ENCODE measurements at places on chromosomes 1 and 21.

GRCh38 chr1:109628540-109629321 lies 9.1 kb downstream of the AMPD2 start:
- DNase-seq = no peak

DNA sequence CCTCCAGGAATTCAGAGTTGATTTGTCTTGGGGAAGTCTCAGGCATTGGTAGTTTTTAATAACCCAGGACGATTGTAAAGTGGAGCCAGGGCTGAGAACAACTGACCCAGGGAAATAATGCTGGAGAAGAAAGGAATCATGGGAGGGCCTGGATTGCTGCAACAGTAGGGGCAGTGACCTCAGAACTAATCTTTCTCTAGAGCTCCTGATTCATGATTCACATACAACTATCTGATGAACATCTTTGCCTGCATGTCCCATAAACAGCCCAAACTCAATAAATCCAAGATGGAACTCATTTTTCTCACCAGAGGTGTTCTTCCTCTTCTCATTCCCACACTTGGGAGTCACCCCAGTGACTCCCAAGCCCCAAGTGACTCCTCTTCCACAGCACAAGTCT lies 8.1 kb upstream of the G0S2 start:
- no peak for DNase-seq

DNA sequence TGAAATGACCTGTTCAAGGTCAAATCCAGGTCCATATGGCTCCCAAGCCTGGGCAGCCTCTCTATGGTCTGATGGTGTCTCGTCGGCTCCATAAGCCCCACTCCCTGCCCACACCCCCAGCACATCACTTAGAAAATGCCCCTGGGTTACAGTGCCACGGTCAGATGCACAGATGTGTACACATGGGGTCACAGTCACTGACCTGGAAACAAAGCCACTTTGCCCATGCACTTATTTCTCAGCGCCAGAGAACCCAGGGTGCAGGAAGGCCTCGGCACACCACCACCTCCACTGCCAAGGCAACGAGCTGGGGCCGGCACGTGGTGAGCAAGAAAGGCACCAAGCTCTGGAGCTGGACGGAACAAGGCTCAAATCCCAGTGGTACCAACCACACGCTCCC lies 24.7 kb downstream of the IFFO2 start:
- DNase-seq = no peak

GRCh38 chr1:20400341-20401177 lies 85.5 kb downstream of the CAMK2N1 start:
- DNase-seq = no peak

GRCh38 chr1:41975121-41975520 lies 56.4 kb upstream of the HIVEP3 start:
- DNase-seq = no peak

GRCh38 chr1:203666609-203667008 lies 40.0 kb downstream of the ATP2B4 start:
- DNase-seq = no peak

- no peak for DNase-seq
Measured at GRCh38 chr1:33241866-33242265, 14.4 kb upstream of the ZNF362 start.

DNA sequence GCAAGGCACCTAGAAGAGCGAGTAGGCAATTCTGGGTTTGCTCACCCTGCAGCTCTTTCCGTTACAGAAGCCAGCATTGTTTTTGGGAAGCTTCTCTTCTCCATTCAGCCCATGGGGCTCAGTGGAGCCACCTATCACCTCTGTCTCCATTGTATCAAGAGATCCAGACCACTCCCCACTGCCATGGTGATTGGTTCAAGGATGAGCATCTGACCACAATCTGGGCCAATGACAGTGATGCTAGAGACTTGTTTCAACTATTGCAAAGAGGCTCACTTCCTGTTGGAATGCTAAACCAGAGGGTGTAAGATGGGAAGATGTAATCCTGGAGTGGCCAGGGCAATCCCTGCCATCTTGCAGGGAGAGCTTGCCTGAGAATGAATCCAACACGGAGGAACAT lies 6.6 kb downstream of the SPATA21 start:
- DNase-seq = no peak

- DNase-seq = no peak
Measured at GRCh38 chr1:72915581-72915980, 633.2 kb upstream of the NEGR1 start.

DNA sequence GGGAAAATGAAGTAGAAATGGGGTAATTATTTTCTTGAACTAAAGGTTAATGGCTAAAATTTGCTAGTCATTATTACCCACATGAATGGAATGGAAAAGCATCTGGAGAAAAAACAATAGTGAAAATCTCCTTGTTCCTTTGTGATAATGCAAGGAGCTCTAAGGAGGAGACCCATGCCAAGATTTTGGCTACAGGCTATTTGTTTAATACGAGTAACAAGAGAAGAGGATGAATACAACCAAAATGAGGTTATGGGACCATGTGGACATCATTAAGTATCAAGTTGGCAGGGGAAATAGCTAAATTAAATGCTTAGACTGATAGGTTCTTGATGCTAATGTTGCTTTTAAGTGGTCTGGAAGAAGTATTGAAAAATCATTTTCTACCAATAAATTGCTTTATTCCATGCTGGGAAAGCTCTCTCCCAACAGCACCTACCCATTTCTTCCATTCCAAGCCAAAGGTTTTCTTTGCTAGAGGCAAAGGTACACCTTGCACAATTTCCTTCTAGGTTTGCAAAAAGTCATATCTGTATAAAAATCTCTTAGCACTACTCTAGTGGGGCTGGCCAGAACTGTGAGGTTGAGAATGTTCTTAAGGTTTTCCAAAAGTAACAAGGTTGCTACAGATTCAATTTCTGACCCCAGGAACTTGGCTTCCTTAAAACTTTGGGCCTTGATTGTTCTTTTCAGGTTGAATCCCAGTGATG lies 100.2 kb downstream of the SMYD2 start:
- DNase-seq = no peak

GRCh38 chr1:228391411-228392020 lies 15.1 kb downstream of the TRIM11 start:
- DNase-seq = no peak

- DNase-seq = no peak
Measured at GRCh38 chr1:86758570-86758969, 54.2 kb downstream of the SH3GLB1 start.

DNA sequence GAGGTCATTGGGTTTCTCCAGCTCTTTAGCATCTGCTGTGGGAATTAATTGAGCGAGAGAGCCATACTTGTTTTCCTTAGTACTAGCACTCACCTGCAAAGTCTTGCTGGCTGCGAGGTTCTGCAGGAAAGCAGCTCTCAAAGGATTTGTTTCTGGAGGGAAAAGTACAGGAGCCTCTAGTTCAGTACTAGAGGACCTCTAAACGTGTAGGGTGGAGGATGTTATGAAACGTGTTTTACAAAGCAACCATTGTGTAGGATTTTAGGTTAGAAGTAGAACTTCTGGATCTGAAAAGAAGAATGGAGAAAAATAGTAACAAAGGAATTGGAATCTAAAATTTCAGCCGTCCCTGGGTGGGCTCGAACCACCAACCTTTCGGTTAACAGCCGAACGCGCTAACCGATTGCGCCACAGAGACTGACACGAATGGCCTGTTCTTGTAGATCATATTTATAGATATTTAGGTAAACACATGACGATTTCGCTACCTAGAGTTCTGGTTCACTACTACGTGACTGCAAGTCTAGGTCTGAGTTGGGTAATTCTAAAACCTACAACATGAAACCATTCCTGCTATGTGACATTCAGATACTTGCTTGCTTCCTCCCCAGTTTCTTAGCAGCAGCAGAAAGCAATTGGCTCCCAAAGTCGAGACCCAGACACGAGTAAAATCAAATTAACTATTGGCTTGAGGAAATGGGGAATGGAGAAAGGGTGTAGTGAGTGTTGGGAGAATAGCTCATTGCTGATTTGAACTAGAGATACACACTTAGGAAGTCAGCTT lies 60.2 kb upstream of the CFAP126 start:
- DNase-seq = no peak

- DNase-seq = no peak
Measured at GRCh38 chr1:117058810-117059209, 1.3 kb upstream of the TTF2 start.

DNA sequence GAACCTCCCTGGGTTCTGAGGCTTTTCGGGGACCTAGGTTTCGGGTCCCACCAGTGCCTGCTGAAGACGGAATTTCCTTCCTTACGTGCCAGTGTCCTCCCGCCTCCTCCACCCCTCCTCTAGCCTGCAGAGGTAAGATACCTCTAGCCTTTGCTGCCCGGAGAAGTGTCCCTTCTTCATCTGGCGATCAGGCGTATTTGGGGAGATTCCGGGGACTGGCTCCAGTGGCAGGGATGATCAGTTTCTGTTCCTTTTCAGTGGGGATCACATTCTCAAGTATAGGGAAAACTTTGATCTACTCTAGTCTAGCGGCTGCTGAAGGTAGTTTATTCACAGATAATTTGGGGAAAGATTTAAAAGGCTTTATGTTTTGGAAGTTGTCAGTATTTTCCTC lies 674 bp downstream of the CEP350 start:
- no peak for DNase-seq

DNA sequence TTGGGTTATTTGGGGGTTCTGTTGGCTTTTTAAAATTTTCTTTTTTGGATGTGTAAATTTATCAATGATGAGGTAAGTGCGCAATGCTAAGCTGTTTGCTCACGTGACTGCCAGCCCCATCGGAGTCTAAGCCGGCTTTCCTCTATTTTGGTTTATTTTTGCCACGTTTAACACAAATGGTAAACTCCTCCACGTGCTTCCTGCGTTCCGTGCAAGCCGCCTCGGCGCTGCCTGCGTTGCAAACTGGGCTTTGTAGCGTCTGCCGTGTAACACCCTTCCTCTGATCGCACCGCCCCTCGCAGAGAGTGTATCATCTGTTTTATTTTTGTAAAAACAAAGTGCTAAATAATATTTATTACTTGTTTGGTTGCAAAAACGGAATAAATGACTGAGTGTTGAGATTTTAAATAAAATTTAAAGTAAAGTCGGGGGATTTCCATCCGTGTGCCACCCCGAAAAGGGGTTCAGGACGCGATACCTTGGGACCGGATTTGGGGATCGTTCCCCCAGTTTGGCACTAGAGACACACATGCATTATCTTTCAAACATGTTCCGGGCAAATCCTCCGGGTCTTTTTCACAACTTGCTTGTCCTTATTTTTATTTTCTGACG lies 3.1 kb downstream of the OLIG2 start:
- DNase-seq = no peak

GRCh38 chr1:58900396-58900795 lies 116.5 kb upstream of the JUN start:
- no peak for DNase-seq

DNA sequence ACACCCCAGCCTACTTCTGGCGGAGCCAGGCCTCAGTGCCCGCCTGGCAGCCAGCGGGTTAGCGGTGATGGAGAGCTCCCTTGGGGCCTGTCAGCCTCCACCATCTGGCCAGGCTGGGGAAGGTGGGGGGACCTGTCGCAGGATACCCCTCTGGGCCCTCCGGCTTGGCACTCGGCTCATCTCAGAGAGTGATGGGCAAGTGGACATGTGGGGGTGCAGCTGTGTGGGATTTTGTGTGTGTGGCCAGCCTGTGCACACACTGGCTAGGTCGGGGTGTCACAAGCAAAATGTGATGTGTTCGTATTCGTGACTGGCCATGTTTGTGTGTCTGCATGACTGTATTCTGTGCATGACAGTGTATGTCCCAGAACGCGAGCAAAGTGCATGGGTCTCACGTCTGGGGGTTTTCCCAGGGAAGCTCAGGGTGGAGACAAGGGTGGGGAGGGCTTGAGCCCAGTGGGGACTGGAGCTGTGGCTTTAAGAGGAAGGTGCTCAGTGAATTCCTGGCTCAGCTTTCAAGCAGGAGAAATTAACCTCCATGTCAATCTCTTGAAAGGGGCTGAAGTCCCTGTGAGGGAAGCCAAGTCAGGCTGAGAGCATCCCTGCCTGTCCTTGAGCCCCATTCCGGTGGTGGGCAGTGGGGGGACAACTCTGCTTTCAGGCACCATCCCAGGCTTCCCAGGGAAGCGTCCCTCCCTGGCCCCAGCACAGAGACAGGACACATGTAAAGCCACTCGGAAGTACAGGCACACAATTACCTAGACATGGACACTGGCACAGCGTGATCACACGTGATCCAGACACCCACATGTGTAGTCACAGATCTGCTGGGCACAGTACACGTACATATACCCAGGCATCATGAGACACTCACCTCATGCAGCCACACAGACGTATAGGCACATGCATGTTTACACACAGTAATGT lies 21.1 kb upstream of the ADGRB2 start:
- no peak for DNase-seq

DNA sequence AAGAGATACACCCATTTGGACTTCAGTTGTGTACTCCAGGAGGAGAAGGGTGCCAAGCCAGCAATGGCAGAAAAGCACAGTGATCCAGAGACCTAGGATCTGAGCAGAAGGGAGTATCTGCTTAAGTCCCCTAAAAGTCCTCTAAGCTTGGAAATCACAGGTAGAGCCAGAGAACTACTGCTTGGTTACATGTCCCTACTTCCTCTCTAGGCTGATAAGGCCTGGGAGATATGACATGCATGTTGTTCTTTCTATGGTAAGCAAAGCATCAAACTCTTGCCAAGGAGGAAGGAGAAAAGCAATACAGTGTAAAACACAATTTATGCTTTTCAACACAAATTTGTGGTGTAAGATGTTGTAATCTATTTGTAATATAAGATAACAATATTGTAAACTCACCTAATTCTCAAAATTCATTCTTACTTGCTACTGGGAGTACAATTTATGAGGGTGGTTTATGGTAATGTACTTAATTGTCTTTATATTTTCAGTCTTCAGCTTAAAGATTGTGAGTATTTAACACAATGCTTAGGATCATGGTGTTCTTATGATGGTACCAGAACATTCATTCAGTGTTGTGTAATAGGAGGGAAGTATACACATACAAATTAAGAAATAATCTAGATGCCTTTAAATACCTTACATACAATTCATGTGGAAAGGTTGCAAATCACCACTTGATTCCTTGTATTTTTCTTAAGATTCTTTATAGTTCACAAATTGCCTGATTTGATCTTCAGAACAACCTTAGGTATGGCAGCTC lies 49.1 kb upstream of the GNG12 start:
- no peak for DNase-seq

DNA sequence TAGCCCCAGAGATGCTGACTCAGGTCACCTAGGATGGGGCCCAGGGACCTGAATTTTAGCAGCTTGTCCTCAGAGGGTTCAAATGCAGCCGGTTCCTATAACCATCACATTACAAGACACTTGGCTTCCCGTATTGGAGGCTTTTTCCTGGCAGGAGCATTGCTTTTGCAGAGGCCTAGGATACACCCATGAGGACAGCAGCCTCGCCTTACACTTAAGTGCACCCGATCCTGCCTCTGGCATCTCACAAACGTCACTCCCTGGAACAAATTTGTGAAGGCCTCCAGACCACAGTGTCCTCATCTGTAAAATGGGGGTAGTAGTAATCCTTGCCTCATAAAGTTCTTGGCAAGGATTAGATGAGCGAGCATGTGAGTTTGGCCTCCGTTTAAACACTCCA lies 130.0 kb downstream of the KAZN start:
- DNase-seq = no peak

- DNase-seq = no peak
Measured at GRCh38 chr1:181392613-181393220, 90.6 kb upstream of the CACNA1E start.

DNA sequence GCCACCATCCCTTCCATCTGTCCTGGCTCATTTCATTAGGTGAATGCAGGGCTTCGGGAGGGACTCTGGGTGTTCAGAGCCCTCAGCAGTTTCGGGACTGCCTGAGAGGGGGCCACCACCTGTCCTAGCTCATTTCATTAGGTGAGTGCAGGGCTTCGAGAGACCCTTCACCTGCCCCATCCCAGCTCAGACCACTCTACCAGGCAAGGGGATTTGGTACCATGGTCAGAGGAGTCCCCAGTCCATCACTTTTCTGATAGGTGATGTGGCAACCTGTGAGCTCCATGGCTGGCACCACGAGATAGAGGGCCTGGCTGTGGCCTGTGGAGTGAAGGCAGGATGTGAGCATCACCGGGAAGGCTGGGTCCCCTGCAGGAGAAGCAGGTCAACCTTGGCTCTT lies 32.9 kb upstream of the KDM4A start:
- no peak for DNase-seq
